Renal cortical epithelial cell (primary cell): ENCODE measurements at places on chromosomes 11 and 22.
A peak's percentile ranks its signal among the peaks of the same experiment; 100 is the strongest.

DNA sequence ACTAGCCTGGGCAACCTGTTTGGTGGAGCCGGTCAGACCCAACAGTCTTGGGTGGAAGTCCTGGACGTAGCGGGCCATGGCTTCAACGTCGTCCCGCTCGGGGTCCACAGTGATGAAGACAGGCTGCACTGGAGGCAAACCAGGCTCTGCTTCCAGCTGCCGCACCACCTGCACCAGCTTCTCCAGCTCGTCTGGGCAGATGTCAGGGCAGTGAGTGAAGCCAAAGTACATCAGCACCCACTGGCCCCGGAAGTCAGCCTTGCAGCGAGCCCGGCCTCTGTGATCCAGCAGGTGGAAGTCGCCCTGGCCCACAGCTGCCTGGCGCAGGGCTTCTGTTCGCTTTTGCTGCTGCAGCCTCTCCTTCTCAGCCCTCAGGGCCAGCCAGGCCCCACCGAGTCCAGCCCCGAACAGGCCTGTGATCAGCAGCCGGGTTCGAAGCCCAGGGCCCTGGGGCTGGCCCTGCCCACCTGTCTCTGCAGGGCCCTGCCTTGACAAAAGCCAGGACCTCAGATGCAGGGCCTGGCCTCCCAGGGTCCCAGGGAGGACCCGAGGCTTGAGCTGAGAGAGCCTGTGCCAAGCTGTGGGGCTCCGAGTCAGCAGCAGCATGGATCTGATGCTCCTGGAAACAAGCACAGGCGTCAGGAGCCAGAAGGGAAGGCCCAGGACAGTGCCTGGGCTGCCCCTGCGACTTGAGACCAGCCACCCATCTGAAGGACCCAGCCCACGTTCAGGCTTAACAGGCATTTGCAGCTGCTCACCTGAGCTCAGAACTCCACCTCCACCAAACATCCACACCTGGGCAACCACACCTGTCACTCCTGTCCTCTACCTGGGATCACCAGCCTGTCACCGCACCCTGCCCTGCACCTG is 1.4 kb downstream of the SCO2 start:
- no peak for DNase-seq

DNA sequence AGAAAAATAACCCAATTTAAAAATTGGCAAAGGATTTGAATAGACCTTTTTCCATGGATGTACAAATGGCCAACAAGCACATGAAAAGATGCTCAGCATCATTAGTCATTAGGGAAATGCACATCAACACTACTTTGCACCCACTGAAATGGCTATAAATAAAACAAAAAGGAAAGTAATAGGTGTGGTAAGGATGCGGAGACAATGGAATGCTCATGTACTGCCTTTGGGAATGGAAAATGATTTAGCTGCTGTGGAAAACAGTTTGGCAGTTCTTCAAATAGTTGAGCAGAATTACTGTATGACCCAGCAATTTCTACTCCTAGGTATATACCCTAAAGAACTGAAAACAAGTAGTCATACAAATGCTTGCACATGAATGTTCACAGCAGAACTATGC is 37.4 kb downstream of the LARGE2 start:
- DNase-seq: no peak

- DNase-seq: no peak
Observed at GRCh38 chr11:131615611-131616010, 245.2 kb downstream of the NTM start.

- DNase-seq: no peak
Observed at GRCh38 chr11:69617682-69618081, 23.3 kb upstream of the CCND1 start.

- DNase-seq: no peak
Observed at GRCh38 chr11:5937868-5938602, 4.0 kb upstream of the OR56A3 start.

DNA sequence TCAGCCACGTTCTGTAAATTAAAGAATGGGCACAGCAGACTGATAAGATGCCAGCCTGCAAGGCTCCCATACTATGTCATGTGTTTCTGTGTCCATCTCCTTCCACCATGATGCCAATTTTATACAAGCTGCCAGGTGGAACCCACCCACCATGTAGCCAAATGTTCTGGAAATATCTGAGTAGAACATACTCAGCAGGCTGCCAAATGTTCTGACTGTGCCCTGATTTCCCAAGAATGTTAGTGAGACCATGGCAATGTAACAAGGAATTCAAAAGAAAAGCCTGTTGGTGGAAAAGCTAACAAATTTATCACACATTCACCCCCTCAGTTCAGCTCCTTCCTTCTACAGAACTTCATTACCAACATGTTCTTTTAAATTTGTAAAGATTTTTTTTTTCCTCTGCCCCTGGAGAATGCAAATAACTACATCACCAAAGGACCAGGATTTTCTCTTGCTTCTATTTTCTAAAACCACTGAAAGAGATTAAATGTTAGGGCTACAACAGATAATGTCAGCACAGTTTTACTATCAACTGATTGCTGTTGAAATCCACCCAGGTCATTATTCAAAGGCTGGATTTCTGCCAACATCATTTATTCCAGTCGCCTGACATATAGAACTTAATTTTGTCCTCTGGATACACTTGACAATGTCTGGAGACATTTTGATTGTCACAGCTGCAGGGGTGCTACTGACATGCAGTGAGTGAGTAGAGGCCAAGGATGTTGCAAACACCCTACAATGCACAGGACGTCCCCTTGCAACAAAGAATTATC is 3.1 kb downstream of the DMC1 start:
- DNase-seq: no peak

GRCh38 chr11:101759771-101760450 is 154.9 kb upstream of the CEP126 start:
- DNase-seq: peak; percentile 9

GRCh38 chr11:112485280-112485679 is 224.6 kb upstream of the PLET1 start:
- DNase-seq: no peak

DNA sequence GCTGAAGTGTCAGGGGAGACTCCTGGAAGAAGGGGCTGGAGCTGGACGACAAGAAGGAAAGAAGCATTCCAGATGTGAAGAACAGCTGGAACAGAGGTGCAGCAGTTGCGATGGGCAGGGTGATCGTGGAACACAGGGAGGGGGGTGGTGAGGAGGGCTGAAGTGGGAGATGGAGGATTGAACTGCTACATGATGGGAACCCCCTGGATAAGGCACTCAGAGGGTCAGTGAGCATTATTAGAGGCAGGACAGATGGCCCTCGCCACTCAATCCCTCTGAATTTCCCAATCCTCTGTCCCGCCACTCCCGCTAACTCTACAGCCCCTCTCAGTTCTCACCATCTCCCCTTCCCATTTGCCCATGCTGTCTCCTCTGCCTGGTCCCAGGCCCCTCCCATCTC is 14.0 kb downstream of the SERPINH1 start:
- no peak for DNase-seq

GRCh38 chr22:37630839-37631435 is 8.5 kb upstream of the SH3BP1 start:
- DNase-seq: no peak

- no peak for DNase-seq
Observed at GRCh38 chr22:31789803-31790202, 36.0 kb downstream of the DEPDC5 start.

DNA sequence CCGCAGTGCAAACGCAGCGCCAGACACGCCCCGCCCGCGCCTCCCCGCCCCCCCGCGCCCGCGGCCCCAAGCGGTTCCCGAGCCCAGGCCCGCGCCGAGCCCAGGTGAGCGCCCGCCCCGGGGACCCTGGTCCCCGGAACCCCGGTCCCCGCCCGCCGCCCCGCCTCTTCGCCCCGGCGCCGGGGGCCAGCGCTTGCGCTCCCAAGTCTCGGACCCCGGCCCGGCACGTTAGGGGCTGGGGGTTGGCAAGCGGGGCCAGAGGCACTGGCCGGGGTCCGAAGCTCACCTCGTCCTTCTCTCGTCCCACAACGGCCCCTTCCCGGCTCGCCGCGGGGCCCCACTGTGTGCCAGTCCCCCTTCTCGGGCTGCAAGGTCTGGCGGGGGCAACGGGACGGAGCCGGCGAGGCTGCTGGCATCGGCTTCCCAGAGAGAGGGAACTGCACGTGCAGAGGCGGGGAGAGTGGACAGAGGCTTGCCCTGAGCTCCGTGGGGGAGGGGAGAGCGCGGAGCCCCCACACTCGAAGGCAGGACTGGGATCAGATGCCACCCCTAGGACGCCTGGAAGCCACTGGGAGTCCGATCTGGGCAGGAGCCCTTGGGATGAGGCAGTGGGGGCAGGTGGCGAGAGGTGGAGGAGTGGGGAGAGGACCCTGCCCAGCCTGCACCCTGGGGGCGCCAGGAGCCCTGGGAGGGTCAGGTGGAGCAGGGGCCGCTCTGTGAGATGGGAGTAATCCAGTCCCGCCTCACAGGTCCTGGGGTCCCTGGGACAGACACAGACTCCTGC is 1.8 kb upstream of the AIFM3 start:
- DNase-seq: no peak

- no peak for DNase-seq
Observed at GRCh38 chr11:73538381-73538872, 59.5 kb downstream of the FAM168A start.

GRCh38 chr11:39910087-39910486 is 1549.4 kb downstream of the LRRC4C start:
- DNase-seq: no peak

GRCh38 chr11:26896719-26897118 is 97.2 kb upstream of the FIBIN start:
- no peak for DNase-seq
